ENCODE measurements at places on chromosomes 4 and X.

GRCh38 chrX:44314259-44314734 is 29.2 kb downstream of the EFHC2 start:
- no peaks in the 10 kb centered on the region for H3K36me3 ChIP-seq
- DNase-seq = no peak
- H3K4me1 ChIP-seq = no peaks in the 10 kb centered on the region
- H3K4me3 ChIP-seq = no peak overlapping the region
- H3K27ac ChIP-seq = no peak overlapping the region

GRCh38 chrX:150587585-150588503 is 19.4 kb downstream of the MTM1 start:
- H3K4me1 ChIP-seq = no peaks in the 10 kb centered on the region
- H3K36me3 ChIP-seq = no peaks in the 10 kb centered on the region
- H3K4me3 ChIP-seq = no peak overlapping the region
- no peak for DNase-seq
- no peak overlapping the region for H3K27ac ChIP-seq

DNA sequence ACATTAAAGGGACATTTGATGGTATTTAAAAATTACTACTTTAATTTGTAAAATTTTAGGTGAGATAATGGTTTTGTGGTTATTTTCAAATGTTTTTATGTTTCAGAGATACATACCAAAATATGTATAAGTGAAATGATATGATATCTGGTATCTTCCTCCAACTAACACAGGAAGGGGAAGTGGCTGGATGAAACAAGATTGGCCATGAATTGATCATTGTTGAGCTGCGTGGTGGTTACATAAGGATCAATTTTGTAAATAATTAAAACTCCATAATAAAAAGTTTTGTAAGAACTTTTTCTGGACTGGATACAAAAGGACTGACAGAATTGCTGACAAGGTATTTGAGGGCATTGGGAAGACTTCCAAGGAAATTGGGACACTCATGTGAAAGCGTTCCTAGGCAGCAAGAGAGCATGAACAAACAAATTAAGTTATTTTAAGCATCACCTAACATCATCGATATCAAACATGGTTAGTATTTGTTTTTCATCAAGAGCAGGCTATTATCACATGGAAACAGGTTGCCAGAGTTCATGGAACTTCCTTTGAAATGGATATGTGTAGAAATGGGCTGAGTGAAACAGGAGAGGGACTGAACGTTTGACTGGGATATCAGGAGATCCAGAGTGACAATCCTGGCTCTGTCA is 4.4 kb upstream of the PGM2 start:
- no peaks in the 10 kb centered on the region for H3K27me3 ChIP-seq
- no peaks in the 10 kb centered on the region for H3K36me3 ChIP-seq
- H3K27ac ChIP-seq = no peak overlapping the region

- H3K4me3 ChIP-seq = no peak overlapping the region
- H3K4me1 ChIP-seq = no peaks in the 10 kb centered on the region
- DNase-seq = no peak
- H3K27me3 ChIP-seq = no peaks in the 10 kb centered on the region
Measured at GRCh38 chrX:77749695-77750094, 36.3 kb downstream of the ATRX start.

GRCh38 chr4:145044341-145044740 is 53.7 kb downstream of the ANAPC10 start:
- H3K27me3 ChIP-seq = no peaks in the 10 kb centered on the region
- H3K36me3 ChIP-seq = no peaks in the 10 kb centered on the region
- no peak overlapping the region for H3K4me3 ChIP-seq
- DNase-seq = no peak

DNA sequence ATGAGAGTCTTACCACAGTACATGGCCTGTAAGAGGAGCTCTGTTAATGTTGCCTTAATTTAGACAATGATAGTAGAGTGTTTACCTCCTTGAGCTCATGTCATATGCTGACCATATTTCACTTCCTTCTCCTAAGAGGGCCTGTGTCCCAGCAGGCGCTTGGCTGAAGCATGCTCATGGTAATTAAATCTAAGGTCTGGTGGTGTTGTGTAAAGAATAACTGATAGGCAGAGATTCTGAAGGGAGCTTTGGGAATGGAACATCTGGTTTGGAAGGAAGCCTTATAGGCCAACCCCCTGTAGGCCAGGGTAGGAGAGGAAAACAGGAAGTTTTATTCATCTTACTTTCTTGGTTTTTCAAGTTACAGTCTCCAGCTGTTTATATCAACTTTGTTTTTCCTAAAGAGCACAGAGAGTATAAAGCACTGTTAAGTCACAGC is 300.2 kb downstream of the USP46 start:
- H3K4me3 ChIP-seq = no peak overlapping the region
- no peaks in the 10 kb centered on the region for H3K36me3 ChIP-seq
- no peaks in the 10 kb centered on the region for H3K27me3 ChIP-seq
- H3K27ac ChIP-seq = no peak overlapping the region
- H3K4me1 ChIP-seq = no peaks in the 10 kb centered on the region

- peaks cover 8% of the 10 kb centered on the region for H3K4me1 ChIP-seq
- H3K36me3 ChIP-seq = no peaks in the 10 kb centered on the region
- H3K4me3 ChIP-seq = no peak overlapping the region
- peaks cover 6% of the 10 kb centered on the region for H3K27me3 ChIP-seq
- H3K27ac ChIP-seq = no peak overlapping the region
- DNase-seq = no peak
Measured at GRCh38 chr4:186037692-186038658, 31.0 kb upstream of the TLR3 start.

DNA sequence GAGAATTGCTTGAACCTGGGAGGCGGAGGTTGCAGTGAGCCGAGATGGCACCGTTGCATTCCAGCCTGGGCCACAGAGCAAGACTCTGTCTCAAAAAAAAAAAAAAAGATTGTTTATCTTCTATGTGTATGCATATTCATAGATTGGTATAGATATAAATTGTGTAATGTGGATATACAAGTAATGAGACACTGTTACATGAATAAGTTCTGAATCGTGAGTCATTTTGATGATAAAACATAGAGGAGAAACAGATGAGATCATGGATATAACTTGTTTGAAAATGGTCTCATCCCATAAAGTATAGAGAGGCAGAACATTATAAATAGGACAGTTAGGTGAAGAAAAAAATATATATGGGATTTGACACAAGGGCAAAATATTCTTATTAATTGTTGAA is 628.0 kb downstream of the IL1RAPL1 start:
- H3K4me1 ChIP-seq = no peaks in the 10 kb centered on the region
- no peak overlapping the region for H3K27ac ChIP-seq
- no peaks in the 10 kb centered on the region for H3K27me3 ChIP-seq
- H3K4me3 ChIP-seq = no peak overlapping the region
- no peak for DNase-seq
- no peaks in the 10 kb centered on the region for H3K36me3 ChIP-seq

- H3K4me3 ChIP-seq = no peak overlapping the region
- no peaks in the 10 kb centered on the region for H3K27me3 ChIP-seq
- H3K4me1 ChIP-seq = peaks cover 9% of the 10 kb centered on the region
- no peaks in the 10 kb centered on the region for H3K36me3 ChIP-seq
- no peak for DNase-seq
Measured at GRCh38 chr4:151887031-151887815, 126.4 kb upstream of the GATB start.

GRCh38 chr4:139798456-139798855 is 132.8 kb downstream of the MGST2 start:
- no peak for DNase-seq
- no peak overlapping the region for H3K27ac ChIP-seq
- H3K4me3 ChIP-seq = no peak overlapping the region
- peaks cover 13% of the 10 kb centered on the region for H3K4me1 ChIP-seq
- H3K27me3 ChIP-seq = no peaks in the 10 kb centered on the region

GRCh38 chr4:72843466-72843865 is 226.1 kb downstream of the COX18 start:
- no peaks in the 10 kb centered on the region for H3K27me3 ChIP-seq

DNA sequence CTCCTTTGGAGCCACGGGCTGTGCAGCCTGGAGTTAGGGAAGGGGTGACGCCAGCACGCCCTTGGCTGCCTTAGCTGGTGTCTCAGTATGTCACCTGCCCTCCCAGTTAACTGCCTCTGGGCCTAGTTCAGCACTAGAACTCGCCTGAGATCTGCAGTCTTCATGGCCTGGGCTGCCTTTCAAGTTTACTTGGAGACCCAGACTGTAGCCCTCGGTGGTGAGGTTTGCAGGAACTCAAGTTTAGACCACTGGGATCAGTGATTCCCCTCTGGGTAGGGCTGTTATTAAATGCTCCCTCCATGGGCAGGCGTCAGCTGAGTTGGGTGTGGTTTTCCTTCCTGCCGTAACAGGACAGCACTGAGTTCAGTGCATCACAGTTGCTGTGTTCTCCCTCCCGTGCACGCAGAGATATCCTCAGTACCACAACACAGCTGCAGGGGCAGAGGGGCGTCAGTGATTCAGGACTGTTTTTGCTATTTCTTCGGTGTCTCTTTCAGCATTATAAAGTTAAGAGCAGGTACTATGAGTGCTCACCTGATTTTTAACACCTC is 30.5 kb downstream of the PLAC8 start:
- H3K27me3 ChIP-seq = no peaks in the 10 kb centered on the region
- H3K4me1 ChIP-seq = no peaks in the 10 kb centered on the region
- no peak overlapping the region for H3K27ac ChIP-seq
- no peaks in the 10 kb centered on the region for H3K36me3 ChIP-seq

GRCh38 chrX:40933132-40933705 is 152.0 kb upstream of the USP9X start:
- H3K4me1 ChIP-seq = peaks cover 5% of the 10 kb centered on the region
- DNase-seq = no peak
- H3K27me3 ChIP-seq = no peaks in the 10 kb centered on the region
- peak overlapping the region; percentile 68 for H3K27ac ChIP-seq

DNA sequence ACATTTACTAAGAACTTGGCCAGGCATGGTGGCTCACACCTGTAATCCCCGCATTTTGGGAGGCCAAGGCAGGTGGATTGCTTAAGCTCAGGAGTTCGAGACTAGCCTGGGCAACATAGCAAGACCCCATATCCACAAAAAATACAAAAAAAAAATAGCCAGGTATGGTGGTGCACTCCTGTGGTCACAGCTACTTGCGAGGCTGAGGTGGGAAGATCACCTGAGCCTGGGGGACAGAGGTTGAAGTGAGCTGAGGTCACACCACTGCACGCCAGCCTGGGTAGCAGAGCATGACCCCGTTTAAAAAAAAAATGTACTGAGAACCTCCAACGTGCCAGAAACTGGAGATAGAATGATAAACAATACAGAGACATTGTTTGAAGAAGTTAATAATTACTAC is 8.0 kb downstream of the OPRPN start:
- H3K27me3 ChIP-seq = no peaks in the 10 kb centered on the region
- no peak overlapping the region for H3K27ac ChIP-seq
- H3K4me3 ChIP-seq = no peak overlapping the region
- no peaks in the 10 kb centered on the region for H3K36me3 ChIP-seq

- no peak overlapping the region for H3K4me3 ChIP-seq
- no peak for DNase-seq
- no peaks in the 10 kb centered on the region for H3K36me3 ChIP-seq
- no peaks in the 10 kb centered on the region for H3K27me3 ChIP-seq
- H3K27ac ChIP-seq = no peak overlapping the region
- no peaks in the 10 kb centered on the region for H3K4me1 ChIP-seq
Measured at GRCh38 chr4:84568496-84568895, 14.4 kb upstream of the CDS1 start.

DNA sequence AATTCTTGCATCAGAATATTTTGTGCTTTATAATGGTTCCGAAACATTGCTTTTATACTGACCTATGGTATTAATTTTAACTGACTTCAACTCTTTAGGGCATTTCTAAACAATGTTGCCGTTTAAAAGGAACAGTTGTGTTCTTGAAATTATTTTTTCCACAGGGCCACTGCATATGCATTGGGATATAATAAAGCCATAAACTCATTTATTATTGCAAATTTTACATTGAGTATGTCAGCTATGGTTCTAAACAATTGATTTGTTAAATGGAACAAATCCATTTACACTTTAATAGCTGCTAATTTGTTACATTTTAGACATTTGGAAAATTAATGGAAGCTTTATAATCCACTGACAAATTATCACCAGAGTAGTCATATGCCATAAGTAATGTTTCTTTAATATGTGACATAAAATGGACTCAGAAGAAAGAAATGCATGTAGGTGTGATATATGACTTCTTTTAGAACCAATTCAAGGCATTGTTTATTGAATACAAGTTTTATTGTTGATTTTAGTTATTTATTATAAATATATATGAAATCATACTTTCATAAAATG is 553.3 kb downstream of the TLL1 start:
- H3K27ac ChIP-seq = no peak overlapping the region
- no peak overlapping the region for H3K4me3 ChIP-seq
- no peaks in the 10 kb centered on the region for H3K27me3 ChIP-seq
- no peaks in the 10 kb centered on the region for H3K36me3 ChIP-seq
- no peak for DNase-seq

DNA sequence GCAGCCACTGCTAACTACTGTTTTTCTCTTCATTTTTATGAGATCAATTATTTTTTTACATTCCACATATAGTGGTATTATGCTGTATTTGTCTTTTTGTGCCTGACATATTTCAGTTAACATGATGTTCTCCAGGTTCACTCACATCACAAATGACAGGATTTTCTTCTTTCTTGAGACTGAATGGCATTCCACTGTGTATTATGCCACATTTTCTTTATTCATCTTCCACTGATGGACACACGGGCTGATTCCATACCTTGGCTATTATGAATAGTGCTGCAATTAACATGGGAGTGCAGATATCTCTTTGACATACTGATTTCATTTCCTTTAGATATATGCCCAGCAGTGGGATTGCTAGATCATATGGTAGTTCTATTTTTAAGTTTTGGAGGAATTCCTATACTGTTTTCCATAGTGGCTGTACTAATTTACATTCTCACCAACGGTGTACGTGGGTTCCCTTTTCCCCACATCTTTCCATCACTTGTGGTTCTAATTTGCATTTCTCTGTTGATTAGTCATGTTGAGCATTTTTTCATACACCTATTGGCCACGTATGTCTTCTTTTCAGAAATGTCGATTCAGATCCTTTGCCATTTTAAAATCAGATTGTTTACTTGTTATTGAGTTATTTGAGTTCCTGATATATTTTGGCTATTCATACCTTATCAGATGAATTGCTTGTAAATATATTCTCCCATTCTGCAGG is 14.9 kb upstream of the ZCCHC4 start:
- no peak for DNase-seq
- H3K4me3 ChIP-seq = no peak overlapping the region
- no peaks in the 10 kb centered on the region for H3K36me3 ChIP-seq
- H3K4me1 ChIP-seq = peaks cover 7% of the 10 kb centered on the region
- H3K27ac ChIP-seq = no peak overlapping the region

DNA sequence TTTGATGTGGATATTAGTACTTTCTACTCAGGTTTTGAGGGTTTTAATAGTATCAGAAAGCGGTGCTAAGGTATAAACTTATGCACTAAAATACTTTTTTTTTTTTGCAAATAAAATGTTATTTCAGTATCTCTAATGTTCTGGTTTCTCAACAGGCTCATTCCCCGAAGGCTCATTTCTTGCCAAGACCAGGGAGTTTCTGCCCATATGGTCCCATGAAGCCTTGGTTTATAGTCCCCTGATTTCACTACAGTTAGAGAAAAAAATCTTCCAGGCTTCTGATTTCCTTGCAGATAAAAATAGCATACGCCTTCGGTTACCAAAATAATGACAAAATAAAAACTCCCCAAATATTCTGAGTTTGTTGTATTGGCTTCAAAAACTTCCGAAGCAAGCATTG is 814.2 kb upstream of the PABPC4L start:
- H3K27me3 ChIP-seq = no peaks in the 10 kb centered on the region
- H3K36me3 ChIP-seq = no peaks in the 10 kb centered on the region
- H3K27ac ChIP-seq = no peak overlapping the region
- no peak overlapping the region for H3K4me3 ChIP-seq
- no peak for DNase-seq
- H3K4me1 ChIP-seq = no peaks in the 10 kb centered on the region

GRCh38 chr4:898869-899555 is 33.1 kb downstream of the GAK start:
- H3K4me1 ChIP-seq = no peaks in the 10 kb centered on the region
- H3K4me3 ChIP-seq = no peak overlapping the region
- peaks cover 76% of the 10 kb centered on the region for H3K36me3 ChIP-seq
- no peak for DNase-seq
- no peak overlapping the region for H3K27ac ChIP-seq
